Natural killer cell (primary cell): ENCODE measurements at places on chromosomes 12 and 14.

- H3K36me3 ChIP-seq: peaks cover 5% of the 10 kb centered on the region
- no peaks in the 10 kb centered on the region for H3K27me3 ChIP-seq
- H3K4me3 ChIP-seq: no peak overlapping the region
- no peak overlapping the region for H3K27ac ChIP-seq
Measured at GRCh38 chr14:89312932-89313331, 104.1 kb downstream of the FOXN3 start.

- no peak overlapping the region for H3K27ac ChIP-seq
- no peaks in the 10 kb centered on the region for H3K27me3 ChIP-seq
- H3K4me3 ChIP-seq: no peak overlapping the region
- peak; percentile 17 for DNase-seq
Measured at GRCh38 chr12:14942196-14942931, 4.0 kb upstream of the ERP27 start.

GRCh38 chr12:91877456-91878235, 268.0 kb downstream of the BTG1 start:
- H3K4me1 ChIP-seq: peaks cover 34% of the 10 kb centered on the region
- no peaks in the 10 kb centered on the region for H3K27me3 ChIP-seq
- peak; percentile 36 for DNase-seq
- H3K4me3 ChIP-seq: no peak overlapping the region
- peak overlapping the region; percentile 98 for H3K27ac ChIP-seq

DNA sequence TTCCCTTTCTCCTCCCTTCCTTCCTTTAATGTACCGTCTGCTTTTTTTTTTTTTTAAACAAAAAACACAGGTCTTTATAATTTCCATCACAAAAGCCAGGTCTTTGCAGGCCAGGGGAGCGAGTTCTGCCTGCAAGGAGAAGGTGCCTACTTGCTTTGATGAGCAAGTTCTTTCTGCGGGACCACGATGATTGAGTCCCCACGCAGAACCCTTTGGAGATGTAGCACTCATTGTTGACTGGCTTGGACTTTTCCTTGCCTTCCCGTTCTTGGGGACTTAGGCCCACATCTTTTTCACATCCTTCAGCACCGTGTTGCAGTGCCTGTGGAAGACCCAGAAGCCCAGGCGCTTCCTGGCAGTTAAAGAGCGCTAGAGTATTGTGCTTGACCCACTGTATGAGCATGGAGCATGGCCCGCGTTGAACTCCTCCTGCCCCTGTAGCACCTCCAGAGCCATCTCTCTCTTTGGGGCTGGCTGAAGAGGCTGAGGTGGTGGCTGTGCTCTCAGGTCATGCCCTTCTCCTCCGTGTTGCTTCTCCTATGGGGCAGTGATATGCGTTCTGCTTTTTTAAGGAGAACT, 177.6 kb downstream of the EXOC5 start:
- no peak overlapping the region for H3K27ac ChIP-seq
- H3K4me1 ChIP-seq: no peaks in the 10 kb centered on the region
- no peaks in the 10 kb centered on the region for H3K36me3 ChIP-seq
- H3K4me3 ChIP-seq: no peak overlapping the region
- no peaks in the 10 kb centered on the region for H3K27me3 ChIP-seq
- DNase-seq: no peak

- DNase-seq: no peak
- no peaks in the 10 kb centered on the region for H3K4me1 ChIP-seq
- H3K27me3 ChIP-seq: no peaks in the 10 kb centered on the region
- H3K4me3 ChIP-seq: no peak overlapping the region
- H3K36me3 ChIP-seq: no peaks in the 10 kb centered on the region
Measured at GRCh38 chr12:93819050-93819491, 141.9 kb downstream of the CRADD start.

- H3K4me1 ChIP-seq: no peaks in the 10 kb centered on the region
- H3K27me3 ChIP-seq: no peaks in the 10 kb centered on the region
- DNase-seq: no peak
- H3K36me3 ChIP-seq: no peaks in the 10 kb centered on the region
Measured at GRCh38 chr12:117688446-117688845, 280.3 kb downstream of the KSR2 start.

DNA sequence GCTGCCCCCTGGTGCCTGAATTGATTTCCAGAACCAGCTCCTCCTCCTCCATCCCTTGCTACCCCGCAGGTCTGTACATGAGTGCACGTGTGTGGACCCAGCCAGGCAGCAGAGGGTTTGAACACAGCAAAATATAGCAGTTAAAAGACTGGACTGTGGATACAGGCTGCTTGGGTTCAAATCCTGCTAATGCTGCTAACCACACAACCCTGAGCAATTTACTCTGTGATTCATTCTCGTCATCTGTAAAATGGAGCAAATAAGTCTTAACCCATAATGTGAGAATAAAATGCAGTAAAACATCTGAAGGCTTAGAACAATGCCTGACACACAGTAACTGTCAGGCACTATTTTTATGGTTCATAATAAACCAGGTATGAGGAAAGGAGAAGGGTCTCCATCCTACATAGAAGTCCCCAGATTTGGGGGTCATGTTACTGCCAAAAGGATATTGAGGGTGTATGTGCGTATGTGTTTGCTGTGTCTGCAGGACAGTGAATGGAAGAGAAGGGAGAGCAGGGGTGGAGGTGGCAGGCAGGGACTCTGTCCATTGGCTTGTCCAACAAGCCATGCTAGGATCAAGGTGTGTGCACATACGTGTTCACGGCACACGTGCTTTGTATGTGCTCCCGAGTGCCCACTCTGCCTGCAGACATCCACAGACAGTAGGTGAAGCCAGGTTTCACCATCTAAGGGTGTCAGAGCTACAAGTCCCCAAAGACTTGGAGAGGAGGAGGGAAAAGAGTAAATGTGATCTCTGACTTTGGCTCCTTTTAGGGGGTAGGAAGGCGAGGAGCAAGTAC, 1.5 kb upstream of the STAT6 start:
- H3K27me3 ChIP-seq: no peaks in the 10 kb centered on the region
- peak overlapping the region; percentile 97 for H3K27ac ChIP-seq
- H3K4me1 ChIP-seq: peaks cover 35% of the 10 kb centered on the region

DNA sequence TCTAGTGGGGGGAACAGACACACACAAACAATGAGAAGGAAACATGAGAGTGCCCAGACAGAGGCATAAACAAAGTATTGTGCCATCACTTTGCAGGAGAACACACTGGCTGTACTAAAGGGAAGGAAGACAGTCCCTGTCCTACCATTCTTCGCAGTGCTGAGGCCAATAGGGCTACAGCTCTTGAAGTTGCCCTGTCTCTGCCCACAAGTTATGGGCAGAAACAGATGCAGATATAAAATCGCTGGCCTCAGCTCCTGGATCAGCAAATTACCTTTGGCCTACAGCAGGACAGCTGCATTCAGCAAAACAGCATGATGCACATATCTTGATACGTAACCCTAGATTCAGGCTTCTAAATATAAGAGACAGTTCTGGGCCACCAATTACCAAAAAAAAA, 23.0 kb upstream of the PRKAB1 start:
- H3K27me3 ChIP-seq: no peaks in the 10 kb centered on the region
- no peaks in the 10 kb centered on the region for H3K4me1 ChIP-seq
- H3K36me3 ChIP-seq: no peaks in the 10 kb centered on the region
- H3K4me3 ChIP-seq: no peak overlapping the region
- no peak overlapping the region for H3K27ac ChIP-seq
- no peak for DNase-seq

GRCh38 chr14:25953532-25954139, 644.2 kb downstream of the NOVA1 start:
- no peaks in the 10 kb centered on the region for H3K4me1 ChIP-seq
- no peak overlapping the region for H3K27ac ChIP-seq
- no peak for DNase-seq
- H3K4me3 ChIP-seq: no peak overlapping the region
- H3K36me3 ChIP-seq: no peaks in the 10 kb centered on the region

DNA sequence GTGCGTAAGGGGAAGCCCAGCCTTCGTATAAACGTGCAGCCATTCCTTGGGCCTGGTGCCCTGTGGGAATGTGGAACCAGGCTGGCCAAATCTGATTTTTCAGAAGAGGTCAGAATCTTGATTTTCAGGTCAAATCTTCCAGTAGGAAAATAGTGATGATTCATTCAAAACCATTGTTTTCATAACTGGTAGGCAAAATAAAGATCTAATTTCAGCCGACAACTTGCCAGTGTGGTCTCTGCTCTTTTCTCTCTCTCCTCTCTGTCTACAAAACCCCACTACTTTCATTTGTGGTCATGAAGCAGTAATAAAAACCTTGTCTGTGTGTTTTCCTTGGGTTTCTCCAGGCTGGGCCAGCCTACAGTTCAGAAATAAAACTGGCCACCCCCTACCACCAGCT, 135.1 kb downstream of the RBM19 start:
- H3K36me3 ChIP-seq: no peaks in the 10 kb centered on the region
- H3K4me3 ChIP-seq: no peak overlapping the region
- no peak for DNase-seq

DNA sequence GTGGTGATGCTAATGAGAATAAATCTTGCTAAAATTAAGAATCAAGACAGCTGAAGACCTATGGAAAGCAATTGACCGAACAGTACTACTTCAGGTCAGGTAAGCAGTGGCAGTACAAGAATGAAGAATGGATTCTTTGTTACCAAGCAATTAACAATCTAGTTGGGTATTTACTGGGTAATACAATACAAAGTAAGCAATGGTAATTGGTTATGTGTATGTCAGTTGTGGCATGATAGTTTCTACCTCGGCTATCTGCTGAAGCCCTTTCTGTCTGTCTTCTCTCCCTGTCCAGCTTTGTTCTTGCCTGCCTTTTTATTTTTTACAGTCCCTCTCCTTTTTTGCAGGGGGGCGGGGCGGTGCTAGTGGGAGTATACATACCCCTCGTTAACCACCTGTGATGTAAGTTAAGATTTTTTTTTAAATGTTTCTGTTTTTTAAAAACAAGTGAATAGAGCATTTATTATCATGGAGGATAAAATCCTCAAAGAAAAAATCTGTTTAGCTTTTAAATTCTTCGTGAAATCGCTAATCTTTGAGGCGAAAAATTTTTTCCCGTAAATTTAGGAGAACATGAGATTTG, 75.9 kb downstream of the RCOR1 start:
- H3K27me3 ChIP-seq: no peaks in the 10 kb centered on the region
- H3K27ac ChIP-seq: no peak overlapping the region
- no peaks in the 10 kb centered on the region for H3K4me1 ChIP-seq

- H3K4me1 ChIP-seq: no peaks in the 10 kb centered on the region
- H3K4me3 ChIP-seq: no peak overlapping the region
- DNase-seq: no peak
Measured at GRCh38 chr14:51482102-51482501, 169.6 kb upstream of the FRMD6 start.

- peaks cover 29% of the 10 kb centered on the region for H3K4me1 ChIP-seq
- H3K4me3 ChIP-seq: peak overlapping the region; percentile 83
- peaks cover 20% of the 10 kb centered on the region for H3K36me3 ChIP-seq
- H3K27ac ChIP-seq: peak overlapping the region; percentile 95
Measured at GRCh38 chr14:49619730-49620129, 696 bp downstream of the RPL36AL start.
